ENCODE measurements at places on chromosomes 7 and 10. TPM values are rescaled to one million over a fixed set of nuclear protein-coding genes. Genes with fewer than 3 reads are reported as not detected.

- DNase-seq: peak; percentile 77
These were observed 247.7 kb upstream of the PPP2R2D start for GRCh38 chr10:131653140-131653539.

RGR gene
- not detected for total RNA-seq

- no peak for DNase-seq
These were observed 69.4 kb upstream of the INPP5A start for GRCh38 chr10:132468216-132468615.

DNA sequence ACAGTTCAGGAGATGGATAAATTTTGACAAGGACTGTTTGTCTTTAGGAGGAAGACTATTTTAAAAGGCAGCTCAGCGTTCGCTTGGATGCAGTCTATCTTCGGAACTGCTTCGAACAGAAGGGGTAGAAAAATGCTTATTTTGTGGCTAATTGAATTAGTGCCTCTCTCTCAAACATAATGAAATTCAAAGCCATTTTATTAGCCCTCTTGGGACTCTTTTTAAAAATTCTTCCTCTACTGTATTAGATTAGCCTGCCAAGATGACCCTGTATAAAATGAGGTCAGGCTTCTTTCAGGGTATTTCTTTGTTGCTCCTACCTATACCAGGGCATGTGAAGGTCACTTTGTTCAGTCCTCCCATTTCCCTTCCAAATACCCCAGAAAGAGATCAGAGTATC lies 379.2 kb upstream of the NFE2L3 start:
- DNase-seq: no peak

GRCh38 chr10:71253981-71254818 lies 41.8 kb downstream of the UNC5B start:
- DNase-seq: no peak

TAS2R3 gene
- total RNA-seq: 0.61 TPM

GRCh38 chr7:4416396-4417056 lies 265.6 kb upstream of the FOXK1 start:
- no peak for DNase-seq

GRCh38 chr7:26397796-26398426 lies 106.2 kb downstream of the SNX10 start:
- no peak for DNase-seq
